ENCODE measurements at places on chromosomes 6 and 20. TPM values are rescaled to one million over a fixed set of nuclear protein-coding genes. Genes with fewer than 3 reads are reported as not detected.

GRCh38 chr6:78607189-78607588 lies 260.2 kb upstream of the IRAK1BP1 start:
- no peak for DNase-seq

Gene TRIM15
- polyA plus RNA-seq: not detected

DNA sequence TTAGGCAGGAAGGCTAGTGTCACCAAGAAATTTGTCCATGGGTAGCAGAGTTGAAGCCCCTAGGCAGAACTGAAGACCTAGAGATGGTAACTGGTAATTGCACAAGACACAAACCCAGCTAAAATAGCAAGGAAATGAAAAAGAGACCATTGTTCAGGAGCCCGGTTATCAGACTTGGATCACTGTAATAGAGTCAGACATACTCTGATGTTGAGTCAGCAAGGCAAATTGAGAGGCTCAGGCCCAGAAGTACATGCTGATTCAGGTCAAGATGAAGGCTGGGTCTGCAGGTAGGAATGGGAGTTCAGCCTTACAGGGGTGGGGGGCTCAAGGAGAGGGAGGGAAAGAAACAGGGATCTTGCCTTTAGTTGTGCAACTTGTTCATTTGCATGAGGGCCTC lies 6.5 kb upstream of the TMEM242 start:
- DNase-seq: no peak

- peak; percentile 87 for DNase-seq
These were observed 8.4 kb upstream of the EPB41L1 start for GRCh38 chr20:36145877-36146707.

DNA sequence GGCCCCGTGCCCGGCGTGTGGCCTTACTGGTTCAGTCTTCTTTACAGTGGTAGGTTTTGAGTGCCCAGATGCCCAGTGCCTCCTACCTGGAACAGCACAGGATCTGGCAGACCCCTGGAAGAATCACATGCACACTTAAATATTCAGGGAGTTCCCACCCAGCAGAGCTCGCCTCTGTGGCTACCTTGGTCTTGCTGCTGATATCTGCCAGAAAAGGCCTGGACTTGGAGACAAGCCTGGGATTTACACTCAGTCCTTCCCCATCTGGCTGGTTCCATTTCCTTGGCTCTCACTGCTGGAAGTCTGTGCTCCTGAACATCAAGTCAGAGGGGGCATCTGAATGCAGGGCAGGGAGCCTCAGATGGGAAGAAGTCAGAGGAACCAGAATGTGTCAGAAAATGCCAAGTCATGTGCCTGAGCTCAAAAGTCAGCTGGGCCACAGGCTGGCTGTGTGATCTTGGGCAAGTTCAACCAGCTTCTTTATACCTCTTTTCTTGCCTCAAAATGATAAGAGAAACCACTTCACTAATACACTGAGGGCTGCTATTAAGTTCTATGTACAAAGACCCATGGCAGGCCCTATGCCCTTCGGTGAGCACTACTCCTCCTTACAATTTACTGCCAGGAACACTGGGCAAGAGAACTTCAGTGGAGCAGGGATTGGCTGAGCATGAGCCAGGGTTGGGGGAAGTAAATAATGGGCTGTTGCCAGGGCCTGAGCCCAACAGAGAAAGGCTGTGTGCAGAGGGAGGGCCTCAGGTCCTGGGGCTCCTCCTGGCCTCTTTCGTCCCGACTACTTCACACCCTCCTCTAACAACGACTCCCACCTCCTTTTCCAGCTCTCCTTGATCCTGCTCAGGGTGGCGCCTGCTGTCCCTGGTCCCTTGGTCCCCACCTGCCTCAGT lies 158.1 kb upstream of the PROKR2 start:
- no peak for DNase-seq

Gene TPBG
- polyA plus RNA-seq: 1.0 TPM

Gene HLA-DQA2
- not detected for polyA plus RNA-seq

DNA sequence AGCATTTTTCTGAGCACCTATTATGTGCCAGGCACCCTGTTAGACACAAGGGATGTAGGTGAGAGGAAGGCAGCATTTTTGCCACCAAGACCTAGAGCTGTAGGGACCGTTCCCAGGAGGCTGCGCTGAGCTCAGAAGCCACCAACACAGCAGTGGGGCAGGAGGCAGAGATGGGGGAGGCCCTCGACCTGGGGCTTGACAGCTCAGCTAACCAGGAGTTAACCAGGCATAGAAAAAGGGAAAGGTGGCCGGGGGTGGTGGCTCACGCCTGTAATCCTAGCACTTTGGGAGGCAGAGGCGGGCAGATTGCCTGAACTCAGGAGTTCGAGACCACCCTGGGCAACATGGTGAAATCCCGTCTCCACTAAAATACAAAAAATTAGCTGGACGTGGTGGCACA lies 29.5 kb downstream of the KIF25 start:
- DNase-seq: no peak

DNA sequence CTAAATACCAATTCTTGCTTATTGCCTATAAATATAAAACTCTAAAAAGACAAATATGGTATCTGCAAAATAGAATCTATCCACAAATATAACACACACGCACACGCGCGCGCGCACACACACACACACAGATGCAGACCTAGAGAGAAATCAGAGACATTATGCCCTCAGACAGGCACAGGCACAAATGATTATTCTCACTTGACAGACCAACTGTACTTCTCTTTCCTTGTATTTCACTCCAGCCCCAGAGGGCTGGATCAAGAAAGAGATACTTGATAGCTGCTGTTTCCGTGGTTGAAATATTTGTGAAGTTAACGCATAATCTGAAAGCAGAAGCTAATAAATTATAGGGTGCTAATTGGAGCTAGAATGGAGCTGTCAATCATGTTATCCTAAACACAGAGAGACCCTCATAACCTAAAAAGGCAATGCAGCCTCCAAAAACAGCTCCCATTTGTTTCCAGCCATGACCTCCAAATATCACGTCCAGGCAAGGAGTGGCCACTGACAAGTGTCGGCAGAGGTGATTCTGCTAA lies 11.5 kb downstream of the VGLL2 start:
- no peak for DNase-seq

Gene RAMACL
- 0.88 TPM for polyA plus RNA-seq

Gene SLC35F1
- 5.0 TPM for polyA plus RNA-seq

Gene RBCK1
- 50.6 TPM for polyA plus RNA-seq

DNA sequence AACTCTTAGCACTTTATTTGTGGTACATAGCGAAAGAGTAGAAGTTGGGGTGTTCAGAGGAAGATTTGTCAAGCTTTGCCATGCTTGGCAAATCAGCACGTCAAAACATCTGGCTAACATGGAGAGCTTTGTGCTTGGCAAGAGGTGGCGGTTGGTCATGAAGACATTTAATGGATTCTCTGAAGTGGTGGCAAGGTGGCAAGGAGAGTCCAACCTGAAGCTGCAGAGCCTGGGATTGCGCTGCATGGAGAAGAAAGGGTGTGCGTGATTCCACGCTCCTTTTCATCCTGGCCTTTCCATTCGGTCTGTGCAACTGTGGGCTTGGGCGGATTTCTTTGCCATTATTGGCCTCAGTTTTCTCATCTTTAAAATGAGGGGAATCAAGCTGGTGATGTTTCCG lies 3.1 kb downstream of the PYGB start:
- DNase-seq: no peak

DNA sequence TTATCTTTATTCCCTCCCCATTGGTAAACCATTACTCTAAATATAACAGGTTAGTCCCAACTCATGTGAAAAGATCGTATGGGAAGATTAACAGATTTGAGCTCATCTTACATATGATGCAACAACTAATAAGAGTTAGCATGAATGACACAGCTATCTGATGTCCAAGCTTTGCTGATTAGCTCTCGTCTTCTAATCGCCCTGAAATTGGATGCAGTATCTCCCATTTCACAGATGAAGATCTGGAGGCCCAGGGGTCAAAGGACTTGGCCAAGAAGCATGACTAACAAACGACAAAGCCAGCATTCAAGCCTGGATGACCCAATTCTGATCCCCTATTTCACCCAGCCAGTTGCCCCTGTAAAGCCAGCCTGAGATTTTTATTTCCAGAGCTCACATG lies 8.4 kb upstream of the BMP7 start:
- no peak for DNase-seq

- no peak for DNase-seq
These were observed 42.6 kb upstream of the HDGFL1 start for GRCh38 chr6:22526736-22527135.

DNA sequence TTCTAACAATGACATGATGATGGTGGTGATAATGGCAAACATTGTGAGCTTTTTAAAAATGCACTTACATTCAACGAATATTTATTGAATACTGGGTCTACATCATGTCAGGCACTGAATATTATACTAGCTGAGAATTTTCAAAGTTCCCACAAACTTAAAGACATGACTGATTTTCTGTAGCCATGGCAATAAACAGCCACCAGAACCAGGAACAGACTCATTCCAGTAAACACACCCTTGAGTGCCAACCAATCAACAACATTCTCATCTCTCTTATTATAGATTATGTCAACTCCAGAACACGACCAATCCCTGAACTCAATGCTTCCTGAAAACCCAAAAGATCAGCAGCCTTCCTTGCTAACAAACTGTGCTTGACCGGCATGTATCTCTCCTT lies 212.4 kb upstream of the RUNX2 start:
- no peak for DNase-seq

GRCh38 chr20:63053432-63054102 lies 46.8 kb upstream of the BHLHE23 start:
- peak; percentile 8 for DNase-seq

GRCh38 chr6:18101271-18101670 lies 21.2 kb downstream of the NHLRC1 start:
- DNase-seq: no peak

Gene BTNL2
- not detected for polyA plus RNA-seq

Gene OLIG3
- not detected for polyA plus RNA-seq

Gene KIAA1586
- 3.2 TPM for polyA plus RNA-seq

DNA sequence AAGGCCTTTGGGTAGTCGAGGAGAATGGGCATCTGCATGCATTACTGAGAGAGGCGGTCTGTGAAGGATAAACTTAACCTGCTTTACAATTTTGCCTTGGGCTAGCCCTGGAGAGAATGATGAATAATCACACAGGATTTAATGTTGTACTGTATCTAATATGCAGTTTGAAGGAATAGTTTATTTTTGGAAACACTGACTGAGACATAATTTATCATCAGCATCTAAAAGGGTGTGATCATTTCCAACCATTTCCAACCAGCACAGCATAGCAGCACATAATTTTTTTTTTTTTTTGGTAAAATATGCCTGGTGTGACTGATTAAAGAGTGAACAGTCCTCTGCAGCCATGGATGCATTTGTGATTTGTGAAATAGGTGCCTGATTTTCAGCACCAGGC lies 519.5 kb downstream of the PHF3 start:
- DNase-seq: no peak

DNA sequence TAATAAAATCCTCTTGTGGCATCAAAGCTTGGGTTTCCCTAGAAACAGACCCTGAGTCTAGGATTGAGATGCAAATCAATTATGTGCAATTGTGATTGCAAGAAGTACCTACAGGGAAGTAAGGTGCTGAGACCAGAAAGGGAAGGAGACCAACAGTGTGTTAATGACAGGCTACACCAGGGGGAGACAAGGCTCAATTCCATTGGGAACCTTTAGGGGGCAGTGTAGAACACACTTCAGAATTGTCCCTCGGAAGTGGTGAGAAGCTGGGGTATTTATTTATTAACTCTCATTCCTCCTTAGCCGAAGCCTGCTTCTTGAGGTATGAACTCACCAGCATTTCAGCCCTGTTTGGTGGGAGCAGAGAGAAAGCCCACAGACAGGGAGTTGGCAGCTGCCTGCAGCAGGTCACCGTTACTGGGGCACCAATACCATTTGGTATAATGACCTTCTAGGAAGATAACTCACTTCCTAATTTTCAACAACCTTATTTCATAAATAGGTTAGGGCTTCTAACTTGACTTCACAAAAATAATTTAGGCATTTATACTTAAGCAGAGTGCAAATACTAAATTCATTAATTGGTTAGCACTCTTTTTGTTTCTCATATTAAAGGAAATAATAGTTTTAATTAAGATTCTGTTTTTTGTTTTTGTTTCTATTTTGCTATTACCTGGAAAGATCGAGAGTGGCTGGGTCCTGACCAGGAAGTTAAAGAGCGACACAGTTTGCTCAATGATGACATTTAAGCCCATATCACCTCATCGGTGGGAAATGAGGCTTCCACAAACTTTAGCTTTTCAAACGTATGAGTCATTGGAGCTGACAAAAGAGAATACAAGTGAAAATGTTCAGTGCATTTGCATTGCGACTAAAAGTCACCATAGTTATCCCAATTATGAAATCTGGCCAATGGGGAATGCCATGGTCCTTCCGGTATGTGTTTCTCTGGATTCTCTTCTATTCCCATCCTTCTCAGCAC lies 94.8 kb downstream of the BTBD3 start:
- peak; percentile 11 for DNase-seq

DNA sequence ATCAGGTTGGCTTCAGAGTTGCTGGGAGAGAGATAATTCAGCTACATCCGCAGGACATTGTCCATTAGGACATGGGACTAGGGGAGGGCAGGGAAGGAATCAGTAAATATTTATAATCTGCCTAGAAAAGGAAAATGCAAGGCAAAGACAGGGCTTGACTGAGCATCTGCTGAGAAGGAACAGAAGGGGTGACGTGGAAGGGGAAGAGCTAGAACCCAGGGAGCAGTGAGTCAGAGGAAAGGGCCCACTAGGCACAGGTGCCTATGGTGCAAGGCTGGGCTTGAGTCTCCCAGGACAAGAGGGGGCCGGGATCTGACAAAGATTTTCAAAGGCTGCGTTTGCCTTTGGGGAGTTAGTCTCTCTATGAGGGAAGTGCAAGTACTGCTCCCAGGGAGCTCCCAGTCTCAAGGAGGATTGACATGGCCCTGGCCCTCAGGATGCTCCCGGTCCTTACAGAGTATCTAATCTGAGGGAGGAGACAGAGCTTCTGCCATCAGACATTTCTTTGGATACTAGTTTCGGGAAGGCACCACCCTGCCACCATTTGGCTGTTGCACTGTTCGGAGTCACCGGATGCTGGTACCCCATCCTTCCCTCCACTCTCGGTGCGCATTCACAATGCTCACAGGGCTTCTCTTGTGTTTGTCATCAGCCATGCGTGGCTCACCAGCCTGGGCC lies 21.9 kb downstream of the VEGFA start:
- DNase-seq: no peak

- DNase-seq: no peak
These were observed 57.3 kb downstream of the FAM83B start for GRCh38 chr6:54903884-54904283.

Gene TFAP2D
- not detected for polyA plus RNA-seq

Gene ADGRG6
- 0.61 TPM for polyA plus RNA-seq

Gene C20orf204
- 0.42 TPM for polyA plus RNA-seq

DNA sequence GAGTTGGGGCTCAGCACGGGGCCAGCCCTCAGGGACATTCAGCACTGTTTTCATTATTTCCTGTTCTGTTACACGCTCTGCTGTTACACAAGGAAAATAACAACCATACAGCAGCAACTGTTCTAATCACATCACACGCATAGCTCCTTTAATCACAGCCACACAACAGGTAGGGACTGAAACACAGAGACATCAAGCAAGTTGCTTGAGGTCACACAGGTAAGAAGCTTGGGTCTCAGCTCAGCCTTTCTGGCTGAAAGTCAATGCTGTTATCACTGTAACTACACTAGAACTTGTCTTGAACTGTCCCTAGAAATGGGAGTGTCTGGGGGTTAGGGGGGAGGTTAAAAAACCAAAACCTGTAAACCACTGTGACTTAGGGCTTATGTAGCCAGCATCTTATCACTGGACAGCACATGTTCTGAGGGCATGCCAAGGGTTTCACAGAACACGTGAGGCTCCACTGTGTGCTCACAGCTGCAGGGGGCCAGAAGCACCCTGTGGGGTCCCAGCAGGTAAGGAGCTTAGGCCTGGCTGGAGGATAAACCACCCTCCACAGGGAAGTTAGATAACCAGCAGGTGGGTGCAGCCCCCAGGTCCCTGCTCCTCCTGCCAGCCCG lies 146.0 kb downstream of the EYA2 start:
- DNase-seq: no peak

Gene SCGN
- polyA plus RNA-seq: 1.6 TPM

Gene EFCAB8
- polyA plus RNA-seq: 0.03 TPM
